ENCODE measurements at places on chromosomes 1 and 21.
A peak's percentile ranks its signal among the peaks of the same experiment; 100 is the strongest.

DNA sequence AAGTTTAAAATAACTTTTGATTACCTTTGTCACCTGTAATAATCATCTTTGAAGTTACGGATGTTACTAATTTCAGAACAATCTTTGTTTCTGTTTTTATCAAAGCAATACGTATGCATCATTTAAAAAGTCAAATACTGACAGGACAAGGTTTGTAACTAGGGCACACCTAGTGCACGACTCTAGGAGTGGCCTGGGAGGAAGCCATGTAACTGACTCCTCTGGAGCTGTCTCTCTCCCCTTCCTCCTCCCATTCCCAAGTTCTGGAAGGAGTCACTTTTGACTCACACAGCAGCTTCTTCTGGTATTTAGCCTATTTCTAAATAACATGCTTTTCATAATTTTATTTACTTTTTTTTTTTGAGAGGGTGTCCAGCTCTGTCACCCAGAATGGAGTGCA is 11.8 kb upstream of the RAP1GAP start:
- no peak for DNase-seq

DNA sequence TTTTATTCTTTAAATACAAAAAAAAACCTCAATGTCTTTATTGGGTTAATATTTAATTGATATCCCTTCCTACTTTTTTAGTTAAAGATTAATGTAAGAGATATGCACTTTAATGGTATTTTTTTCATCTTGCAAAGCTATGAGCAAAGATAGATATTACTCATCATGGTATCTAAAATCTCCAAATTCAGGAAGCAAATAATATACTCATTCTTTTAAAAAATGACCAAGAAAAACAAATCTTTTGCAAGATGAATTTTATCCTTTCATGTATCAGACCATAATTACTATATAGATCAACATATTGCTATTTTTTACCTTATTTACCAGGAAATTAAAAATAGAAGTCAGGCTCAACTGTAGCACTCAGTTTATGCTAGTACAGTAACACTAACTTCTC is 330.4 kb downstream of the KCNT2 start:
- DNase-seq: no peak

GRCh38 chr1:228768355-228769000 is 33.2 kb downstream of the RHOU start:
- no peak for DNase-seq

DNA sequence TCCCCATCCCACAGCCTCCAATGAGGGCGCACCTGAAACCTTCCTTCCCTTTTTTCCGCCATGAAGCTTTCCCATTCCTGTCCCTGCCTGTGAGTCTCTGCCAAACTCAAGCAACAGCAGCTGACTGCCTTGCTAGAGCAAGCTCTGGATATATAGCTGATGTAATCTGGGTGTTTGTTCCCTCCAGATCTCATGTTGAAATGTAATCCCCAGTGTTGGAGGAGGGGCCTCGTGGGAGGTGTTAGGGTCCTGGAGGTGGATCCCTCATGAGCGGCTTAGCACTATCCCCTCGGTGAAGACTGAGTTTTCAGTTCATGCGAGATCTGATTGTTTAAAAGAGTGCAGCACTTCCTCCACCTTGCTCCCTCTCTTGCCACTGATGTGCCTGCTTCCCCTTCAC is 204.4 kb upstream of the MAP1LC3C start:
- no peak for DNase-seq

- no peak for DNase-seq
These were observed 5.6 kb upstream of the REN start for GRCh38 chr1:204171751-204172178.

- no peak for DNase-seq
These were observed 40.7 kb downstream of the FOXO6 start for GRCh38 chr1:41401899-41402298.

- DNase-seq: no peak
These were observed 126.1 kb downstream of the CD247 start for GRCh38 chr1:167392200-167392696.

DNA sequence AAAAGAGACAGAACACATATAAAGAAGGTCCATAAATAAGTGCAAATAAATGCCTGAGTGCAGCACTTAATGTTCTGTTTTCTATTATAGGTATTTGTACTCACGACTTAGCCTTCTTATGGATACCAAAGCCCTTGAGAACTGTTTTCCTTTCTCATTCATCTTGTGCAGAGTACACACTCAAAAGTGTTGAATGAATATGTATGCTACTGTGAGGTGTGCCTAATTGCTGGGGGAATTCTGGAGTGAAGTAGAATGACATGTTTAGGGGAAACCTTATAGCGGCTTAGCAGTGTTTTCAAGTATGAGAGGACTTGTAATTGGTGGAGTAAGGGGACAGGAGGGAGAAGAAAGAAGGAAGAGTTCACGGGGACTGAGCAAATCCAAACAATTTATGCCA is 157.6 kb downstream of the CACNA1E start:
- no peak for DNase-seq

- no peak for DNase-seq
These were observed 352.4 kb upstream of the RUNX1 start for GRCh38 chr21:35401476-35401875.

- no peak for DNase-seq
These were observed 37.6 kb upstream of the CLIC4 start for GRCh38 chr1:24707687-24708086.

DNA sequence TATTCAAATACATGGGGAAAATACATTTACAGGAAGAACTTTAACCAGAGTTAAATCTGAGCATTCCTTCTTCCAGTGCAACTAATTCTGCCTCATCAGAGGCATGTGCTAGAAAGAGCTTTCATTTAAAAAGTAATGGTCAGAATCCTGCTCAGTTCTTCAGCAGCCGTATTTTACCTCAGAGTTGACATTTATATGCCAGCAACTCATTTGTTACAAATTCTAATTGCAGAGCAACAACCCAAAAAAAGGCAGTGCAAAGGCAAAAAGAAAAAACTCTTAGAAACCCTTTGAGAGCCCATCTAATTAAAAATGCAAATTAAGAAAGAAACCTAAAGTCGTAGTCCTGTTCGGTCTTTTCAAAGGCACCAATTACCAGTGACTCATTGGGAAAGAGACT is 392.5 kb downstream of the PBX1 start:
- DNase-seq: no peak

- no peak for DNase-seq
These were observed 26.8 kb upstream of the MAP1LC3C start for GRCh38 chr1:242025681-242026080.

DNA sequence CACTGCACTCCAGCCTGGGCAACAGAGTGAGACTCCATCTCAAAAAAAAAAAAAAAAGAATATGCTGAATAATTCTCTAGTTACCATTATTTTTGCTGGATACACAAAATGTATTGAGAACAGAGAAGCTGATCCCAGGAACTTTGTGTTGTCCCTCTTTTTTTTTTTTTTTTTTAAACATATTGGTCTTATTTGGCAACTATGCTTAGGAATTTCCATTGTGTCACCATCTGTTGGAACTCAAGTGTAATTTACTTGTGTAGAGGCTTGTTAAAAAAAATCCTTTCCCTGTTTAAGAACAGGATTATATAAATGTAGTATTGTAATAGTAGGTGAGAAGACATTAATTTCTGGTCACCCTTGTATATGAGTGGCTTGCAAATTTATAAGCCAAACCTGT is 28.6 kb downstream of the CAMSAP2 start:
- no peak for DNase-seq

GRCh38 chr1:191582169-191582568 is 576.1 kb upstream of the RGS18 start:
- no peak for DNase-seq

GRCh38 chr21:44413566-44414290 is 41.6 kb upstream of the LRRC3 start:
- no peak for DNase-seq

GRCh38 chr1:42321731-42322130 is 13.3 kb downstream of the FOXJ3 start:
- DNase-seq: no peak

DNA sequence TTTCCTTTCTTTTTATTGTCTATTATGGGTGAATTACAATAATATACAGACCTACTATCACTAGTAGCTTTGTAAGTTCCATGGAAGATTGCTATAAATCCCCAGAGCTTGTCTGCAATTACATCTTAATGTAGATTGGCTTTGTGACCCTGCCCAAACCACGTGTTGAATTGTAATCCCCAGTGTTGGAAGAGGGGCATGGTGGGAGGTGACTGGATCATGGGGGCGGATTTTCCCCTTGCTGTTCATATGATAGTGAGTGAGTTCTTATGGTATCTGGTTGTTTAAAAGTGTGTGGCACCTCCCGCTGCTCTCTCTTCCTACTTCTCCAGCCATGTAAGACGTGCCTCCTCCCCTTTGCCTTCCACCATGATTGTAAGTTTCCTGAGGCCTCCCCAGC is 34.9 kb upstream of the CDC42BPA start:
- no peak for DNase-seq

- no peak for DNase-seq
These were observed 119.7 kb downstream of the HHAT start for GRCh38 chr1:210448297-210448892.

GRCh38 chr1:43410571-43410970 is 20.9 kb downstream of the SZT2 start:
- no peak for DNase-seq

DNA sequence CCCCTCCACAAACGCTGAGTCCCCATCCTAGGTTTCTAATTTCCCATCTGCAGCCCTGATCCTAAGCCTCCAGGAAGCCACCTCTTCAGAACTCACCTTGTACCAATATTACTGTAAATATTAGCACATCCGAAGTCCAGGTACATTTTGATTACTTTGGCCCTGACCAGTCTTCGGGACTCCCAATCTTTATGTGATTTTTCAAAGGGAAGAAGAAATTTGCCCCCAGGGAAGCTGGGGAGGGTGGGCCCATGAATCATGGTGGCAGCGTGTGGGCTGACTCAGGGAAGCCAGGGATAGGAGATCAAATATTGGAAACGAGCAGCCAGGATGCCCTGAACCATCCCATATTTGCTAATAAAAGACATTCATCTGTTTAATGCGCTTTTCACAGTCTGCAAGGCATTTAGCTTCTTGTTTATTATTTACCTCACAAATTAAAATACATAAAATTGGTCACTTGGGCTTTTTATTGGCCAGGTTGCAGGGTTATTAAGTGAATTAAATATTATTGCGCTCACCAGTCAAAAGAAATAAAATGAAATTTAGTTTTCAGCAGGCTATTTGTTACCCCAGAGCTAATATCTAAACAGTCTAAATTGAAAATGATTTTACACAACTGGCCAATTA is 46.6 kb downstream of the KIAA0040 start:
- no peak for DNase-seq

- no peak for DNase-seq
These were observed 30.0 kb downstream of the CAPZB start for GRCh38 chr1:19455353-19455752.

DNA sequence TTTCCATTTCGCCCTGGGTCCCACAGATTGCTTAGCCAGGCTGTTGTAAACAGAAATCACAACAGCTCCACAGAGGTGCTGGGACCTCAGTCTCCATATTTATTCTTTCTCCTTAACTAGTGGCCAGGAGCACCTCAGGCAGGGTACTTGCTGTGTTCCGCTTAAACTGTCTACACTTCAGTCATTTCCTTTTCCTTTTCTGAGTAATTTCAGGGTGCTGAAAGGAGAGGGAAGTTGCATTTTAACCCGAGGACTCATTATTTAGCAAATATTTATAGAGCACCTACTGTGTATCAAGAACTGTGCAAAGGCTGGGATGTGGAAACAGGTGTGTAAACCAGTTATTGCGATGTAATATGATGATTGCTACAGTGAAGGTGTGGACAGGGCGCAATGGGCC is 41.9 kb downstream of the ACP6 start:
- no peak for DNase-seq

GRCh38 chr1:202014915-202015661 is 4.7 kb downstream of the ELF3 start:
- no peak for DNase-seq

GRCh38 chr1:53107570-53108322 is 34.7 kb downstream of the SLC1A7 start:
- no peak for DNase-seq

DNA sequence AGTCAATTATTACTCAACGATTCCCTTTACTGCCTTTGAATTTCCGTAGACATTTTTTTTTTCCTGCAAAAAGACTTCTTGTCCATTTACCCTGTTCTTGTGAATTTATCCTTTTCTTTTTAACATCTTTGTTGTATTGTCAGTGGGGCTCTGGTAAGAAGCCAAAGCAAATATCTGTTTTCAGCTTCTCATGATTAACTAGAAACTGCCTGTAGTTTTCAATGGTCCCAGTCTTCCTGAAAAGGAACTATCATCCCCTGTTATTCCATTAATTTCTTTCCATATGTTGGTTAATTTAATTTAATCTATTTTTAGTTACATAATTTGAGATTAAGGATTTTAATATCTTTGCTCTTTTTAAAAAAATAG is 28.0 kb downstream of the SH3BGR start:
- no peak for DNase-seq

DNA sequence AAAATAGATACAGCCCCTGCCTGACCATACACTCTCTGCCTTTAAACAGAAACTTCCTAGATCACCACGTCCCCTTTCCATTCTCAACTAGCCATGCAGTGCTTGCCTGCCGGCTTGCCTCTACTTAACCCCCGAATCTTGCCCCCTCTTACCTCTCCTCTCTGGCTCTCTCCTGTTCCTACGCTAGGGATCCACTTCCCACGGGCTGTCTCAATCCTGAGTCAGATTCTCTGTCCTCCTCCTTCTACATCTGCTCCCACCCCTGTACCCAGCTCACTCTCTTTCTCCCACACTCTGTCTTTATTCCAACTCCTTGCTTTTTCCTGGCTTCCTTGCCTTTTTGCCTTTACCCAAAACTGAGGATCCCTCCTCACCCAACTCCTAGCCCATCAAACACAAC is 29.3 kb downstream of the ATF3 start:
- DNase-seq: no peak

- peak; percentile 66 for DNase-seq
These were observed 84.6 kb upstream of the SSX2IP start for GRCh38 chr1:84774669-84775534.

DNA sequence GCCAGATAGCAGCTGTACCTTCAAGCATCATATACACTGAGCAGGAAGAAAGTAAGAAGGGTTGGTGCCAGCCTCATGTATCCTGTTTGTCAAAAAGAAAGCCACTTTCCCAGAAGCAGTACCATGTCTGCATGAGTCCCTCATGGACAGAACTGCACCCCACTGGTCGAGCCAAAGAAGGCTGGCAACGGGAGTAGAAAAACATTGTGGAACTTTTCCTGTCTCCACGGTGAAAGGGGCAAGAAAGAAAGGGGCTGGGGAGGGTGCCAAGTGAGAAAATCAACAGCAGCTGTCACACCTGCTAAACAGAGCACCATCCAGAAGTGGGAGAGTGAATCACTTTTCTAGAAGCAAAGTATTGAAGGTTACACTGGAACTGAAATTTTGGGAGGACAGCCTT is 621.7 kb downstream of the LMO4 start:
- DNase-seq: peak; percentile 37

- DNase-seq: no peak
These were observed 91.8 kb downstream of the SETD4 start for GRCh38 chr21:35968564-35968963.
